K562 (cell line): ENCODE measurements at places on chromosomes 7 and 10. TPM values are rescaled to one million over a fixed set of nuclear protein-coding genes. Genes with fewer than 3 reads are reported as not detected.

Gene CYP2C9
- 0.22 and 0.27 TPM in 2 replicates for total RNA-seq

Gene PPP1R17
- total RNA-seq: not detected in 2 replicates

Gene C10orf143
- total RNA-seq: 0.27 and 0.33 TPM in 2 replicates

Gene CD36
- total RNA-seq: 0.42 and 0.72 TPM in 2 replicates

Gene INMT
- total RNA-seq: 0.11 and 0.27 TPM in 2 replicates

Gene ZRANB1
- total RNA-seq: 0.74 and 0.78 TPM in 2 replicates

Gene SMKR1
- total RNA-seq: 0.58 and 1.5 TPM in 2 replicates

Gene NODAL
- not detected in 2 replicates for total RNA-seq

Gene ATRNL1
- 0.18 TPM in 2 replicates for total RNA-seq

Gene CNPY1
- not detected in 2 replicates for total RNA-seq

Gene PRF1
- total RNA-seq: 8.6 and 9.0 TPM in 2 replicates
